Posterior vena cava (tissue), 2 donors: ENCODE measurements at places on chromosomes 2 and 18. TPM values are rescaled to one million over a fixed set of nuclear protein-coding genes. Genes with fewer than 3 reads are reported as not detected.
A peak's percentile ranks its signal among the peaks of the same experiment; 100 is the strongest.

- DNase-seq = peak; percentile 3
Measured at GRCh38 chr18:58496231-58496630, 132.7 kb downstream of the ALPK2 start.

DNA sequence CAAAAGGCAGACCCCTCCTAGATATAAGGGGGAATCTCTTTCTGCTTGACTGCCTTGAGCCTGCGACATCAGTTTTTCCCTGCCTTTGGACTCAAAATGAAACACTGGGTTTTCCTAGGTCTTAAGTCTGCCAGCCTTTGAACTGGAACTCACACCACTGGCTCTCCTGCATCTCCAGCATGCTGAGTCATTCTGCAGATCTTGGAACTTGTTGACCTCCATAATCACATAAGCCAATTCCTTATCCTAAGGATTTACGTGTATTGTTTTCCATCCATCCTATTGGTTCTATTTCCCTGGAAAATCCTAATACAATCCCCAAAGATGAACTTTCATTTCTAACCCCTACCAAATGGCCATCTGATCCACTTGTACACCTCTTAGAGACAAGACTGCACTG is 88.0 kb downstream of the AFF3 start:
- no peak for DNase-seq

- no peak for DNase-seq
Measured at GRCh38 chr2:218001629-218002028, 1.2 kb downstream of the TNS1 start.

GRCh38 chr2:202112041-202112440 is 39.0 kb downstream of the KIAA2012 start:
- DNase-seq = no peak

GRCh38 chr2:128615571-128615970 is 296.9 kb upstream of the HS6ST1 start:
- peak; percentile 73 for DNase-seq

DNA sequence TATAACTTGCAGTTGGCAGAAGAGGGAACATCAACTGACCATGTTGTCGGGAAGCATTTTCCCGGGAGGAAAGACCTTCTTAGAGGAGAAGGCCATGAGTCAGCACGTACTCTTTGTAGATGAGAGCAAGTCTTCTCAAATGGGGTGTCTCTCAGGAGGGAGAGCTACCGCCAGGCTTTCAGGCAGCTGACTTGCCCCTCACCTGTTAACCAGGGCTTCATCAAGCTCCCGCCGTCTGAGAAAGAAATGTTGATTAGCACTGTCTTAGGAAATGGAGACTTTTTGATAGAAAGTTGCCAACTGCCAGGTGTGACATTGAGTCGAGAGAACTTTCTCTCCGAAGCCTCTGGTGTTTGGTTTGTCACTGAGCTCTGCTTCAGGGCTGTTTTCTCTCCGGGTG is 196.1 kb downstream of the ZNF407 start:
- no peak for DNase-seq

DNA sequence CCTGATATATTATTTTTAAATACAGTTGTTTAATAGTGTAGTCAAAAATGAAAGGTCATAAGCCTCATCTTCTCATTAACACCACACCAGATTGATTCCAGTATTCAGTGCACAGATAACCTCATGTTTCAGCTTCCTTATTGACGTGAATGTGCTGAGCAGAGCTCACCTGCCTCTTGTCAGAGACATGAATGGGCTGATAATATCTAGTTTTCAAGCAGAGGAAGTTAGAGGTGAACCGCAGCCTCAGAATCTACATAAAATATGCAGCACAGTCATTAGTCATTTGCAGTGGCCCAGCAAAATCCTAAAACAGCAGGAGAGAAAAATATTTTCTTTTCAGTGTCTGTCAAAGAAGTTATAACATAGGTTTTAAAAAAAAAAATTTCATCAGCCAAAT is 216.2 kb downstream of the GBX2 start:
- no peak for DNase-seq

DNA sequence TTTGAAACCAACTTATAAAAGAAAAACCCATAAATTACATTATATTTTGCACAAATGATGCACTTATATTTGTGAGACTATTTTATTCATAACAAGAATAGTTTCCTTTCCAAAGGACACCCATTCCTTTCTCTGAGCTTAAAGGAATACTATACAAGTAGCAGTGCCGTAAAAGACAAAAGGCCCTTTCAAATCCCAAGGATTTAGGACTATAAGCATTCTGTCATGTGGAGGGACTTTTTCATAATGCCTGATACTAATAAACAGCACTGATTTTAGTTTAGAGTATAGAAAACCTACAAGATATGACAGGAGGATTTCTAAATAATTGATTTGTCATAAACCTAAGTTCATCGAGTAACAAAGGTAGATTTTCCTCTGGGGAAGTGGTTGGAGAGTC is 1134.2 kb upstream of the ZEB2 start:
- DNase-seq = no peak

DNA sequence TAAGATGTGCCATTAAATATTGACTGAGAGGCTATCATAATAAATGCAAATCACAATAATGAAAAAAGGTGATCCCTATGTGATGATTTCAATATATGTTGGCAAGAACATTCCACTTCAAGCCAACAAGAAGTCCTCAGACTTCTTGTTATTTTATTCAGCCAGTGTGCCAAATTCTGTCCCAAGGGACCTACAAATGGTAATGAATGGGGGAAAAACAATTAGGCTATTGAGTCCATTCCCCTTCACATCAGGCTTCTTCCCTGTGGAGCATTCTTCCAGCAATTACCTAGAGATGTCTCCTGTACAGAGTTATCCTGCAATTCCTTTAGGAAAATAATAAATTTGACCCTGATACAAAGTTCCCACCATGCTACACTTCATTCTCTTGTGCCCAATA is 144.4 kb downstream of the PIEZO2 start:
- no peak for DNase-seq

GRCh38 chr18:58196164-58196563 is 152.1 kb downstream of the NEDD4L start:
- DNase-seq = no peak

DNA sequence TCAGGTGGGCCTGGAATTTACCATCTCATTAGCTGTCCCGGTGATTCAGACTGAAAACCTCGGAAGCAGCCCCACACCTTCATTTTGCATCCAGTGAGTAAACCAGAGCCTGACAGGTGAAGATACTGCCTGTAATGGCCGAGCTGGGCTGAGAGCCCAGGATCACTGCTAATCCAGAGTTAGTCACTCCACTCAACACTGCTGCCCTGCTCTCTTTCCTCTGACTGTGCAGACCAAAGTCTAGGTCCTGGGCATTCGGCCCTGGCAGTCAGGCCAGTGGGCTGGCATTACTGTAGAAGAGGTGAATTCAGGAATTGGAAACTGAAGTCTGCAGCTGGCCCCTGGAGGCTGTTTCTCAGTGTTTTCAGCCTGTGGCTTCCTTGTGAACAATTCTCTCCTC is 44.3 kb downstream of the TMEM17 start:
- no peak for DNase-seq

DNA sequence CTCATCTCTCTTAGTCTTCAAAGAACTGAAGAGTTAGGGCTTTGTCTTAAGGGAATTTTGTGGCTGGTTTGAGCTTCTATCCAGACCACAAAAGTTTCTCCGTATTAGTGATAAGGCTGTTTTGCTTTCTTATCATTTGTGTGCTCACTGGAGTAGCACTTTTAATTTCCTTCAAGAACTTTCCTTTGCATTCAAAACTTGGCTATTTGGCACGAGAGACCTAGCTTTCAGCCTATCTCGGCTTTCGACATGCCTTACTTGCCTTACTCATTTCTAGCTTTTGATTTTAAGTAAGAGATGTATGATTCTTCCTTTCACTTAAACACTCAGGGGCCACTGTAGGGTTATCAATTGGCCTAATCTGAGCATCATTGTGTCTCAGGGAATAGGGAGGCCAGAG is 29.9 kb downstream of the HDHD2 start:
- no peak for DNase-seq

- no peak for DNase-seq
Measured at GRCh38 chr2:6442252-6442985, 423.3 kb downstream of the CMPK2 start.

- DNase-seq = no peak
Measured at GRCh38 chr2:58601017-58601416, 359.9 kb upstream of the FANCL start.

- DNase-seq = no peak
Measured at GRCh38 chr2:12718015-12718671, 1.4 kb downstream of the TRIB2 start.

DNA sequence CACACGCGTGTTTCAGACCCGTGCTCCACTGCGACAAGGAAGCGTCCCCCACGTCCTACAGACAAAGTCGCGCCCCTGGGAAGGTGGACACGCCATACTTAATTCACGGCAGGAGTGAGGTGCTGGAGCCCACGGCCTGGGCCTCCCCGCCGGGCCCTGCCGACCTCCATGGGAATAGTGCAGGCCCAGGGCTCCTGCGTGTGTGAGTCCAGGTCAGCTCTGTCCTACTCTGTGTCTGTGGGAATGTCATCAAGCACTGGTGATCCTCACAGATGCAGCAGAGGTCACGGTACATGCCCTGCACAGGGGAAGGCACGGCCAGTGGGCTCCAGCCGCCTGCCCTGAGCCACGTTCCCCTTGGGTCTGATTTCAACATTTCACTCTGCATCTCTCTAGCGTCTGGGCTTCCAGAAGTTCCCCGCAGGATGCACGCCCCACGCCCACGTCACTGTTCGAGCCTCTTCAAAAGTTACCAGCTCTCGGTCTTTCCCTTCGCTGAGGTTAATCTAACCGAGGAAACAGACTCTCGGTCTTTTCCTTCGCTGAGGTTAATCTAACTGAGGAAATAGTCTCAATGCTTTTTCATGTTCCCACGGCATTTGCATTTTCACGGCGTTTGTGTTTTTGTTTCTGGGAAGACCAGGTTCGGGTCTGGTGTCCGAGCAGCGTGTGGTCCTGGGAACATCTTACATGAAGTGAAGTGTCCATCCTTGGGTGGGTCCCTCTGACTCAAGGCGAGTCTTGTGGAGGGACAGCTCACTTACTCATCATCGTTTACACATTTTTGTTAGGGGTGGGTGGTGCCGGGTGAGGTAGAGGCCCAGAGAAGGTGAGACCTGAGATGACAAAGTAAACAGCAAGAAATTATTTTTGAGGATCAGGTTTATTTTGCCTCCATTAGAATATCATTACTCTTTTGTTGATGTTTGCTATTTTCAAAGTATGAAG is 157.3 kb upstream of the ALKAL2 start:
- DNase-seq = no peak

GRCh38 chr18:68426731-68427315 is 288.1 kb downstream of the TMX3 start:
- no peak for DNase-seq

- no peak for DNase-seq
Measured at GRCh38 chr18:6284300-6284699, 130.4 kb downstream of the L3MBTL4 start.

GRCh38 chr18:10928772-10929373 is 220.5 kb downstream of the PIEZO2 start:
- no peak for DNase-seq

DNA sequence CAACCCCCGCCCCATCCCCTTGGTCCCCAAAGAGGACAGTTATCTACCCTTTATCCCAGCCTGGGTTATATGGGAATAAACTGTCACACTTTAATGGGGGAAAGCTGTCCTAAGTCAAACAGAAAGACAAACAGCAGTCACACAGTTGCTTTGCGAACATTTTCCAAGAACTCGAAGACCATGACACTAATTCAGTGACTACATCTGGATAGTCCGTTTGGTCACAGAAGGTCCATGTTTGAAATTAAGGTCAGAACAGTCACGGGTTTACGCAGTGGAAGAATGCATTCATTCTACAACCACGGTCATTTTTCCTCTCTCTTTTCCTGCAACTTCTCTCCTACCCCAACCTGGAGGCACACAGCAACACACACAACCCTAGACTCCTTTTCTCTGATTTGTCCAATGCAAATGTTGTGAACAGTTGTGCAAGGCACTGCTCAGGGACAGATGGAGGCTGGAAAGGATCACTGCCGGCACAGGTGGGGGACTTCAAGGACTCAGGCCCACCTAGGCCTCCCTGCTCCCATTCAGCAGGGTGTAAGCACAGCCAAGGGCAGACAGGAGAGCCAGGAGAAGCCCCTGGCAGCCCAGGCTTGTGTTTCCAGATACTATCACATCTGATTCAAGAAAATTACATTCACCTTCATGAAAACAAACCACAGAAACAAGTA is 39.9 kb downstream of the ZNF516 start:
- no peak for DNase-seq

- no peak for DNase-seq
Measured at GRCh38 chr2:237269138-237269875, 144.7 kb downstream of the COL6A3 start.

- DNase-seq = no peak
Measured at GRCh38 chr2:57681650-57682049, 365.0 kb upstream of the VRK2 start.

- DNase-seq = no peak
Measured at GRCh38 chr2:55550368-55551102, 31.0 kb downstream of the CFAP36 start.

- no peak for DNase-seq
Measured at GRCh38 chr2:41728788-41729338, 319.0 kb upstream of the PKDCC start.

DNA sequence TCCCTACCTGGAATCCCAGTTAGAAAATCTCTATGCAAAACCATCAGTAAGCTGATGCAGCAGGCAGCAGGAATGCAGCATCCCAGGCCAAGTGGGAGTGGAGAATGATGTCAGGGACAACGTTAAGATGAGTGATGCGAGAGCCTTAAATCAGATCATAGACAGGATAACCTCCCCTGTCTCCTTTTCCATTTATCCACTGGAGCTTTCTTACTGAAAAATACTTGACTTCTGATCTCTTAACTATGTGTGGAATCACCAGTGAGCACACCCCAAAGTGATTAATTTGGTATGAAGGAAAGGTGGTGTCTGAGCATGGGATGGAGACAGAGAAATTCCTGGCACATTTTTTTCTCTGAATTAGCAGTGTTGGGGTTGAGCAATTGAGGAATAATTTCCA is 98.0 kb downstream of the RND3 start:
- no peak for DNase-seq

DNA sequence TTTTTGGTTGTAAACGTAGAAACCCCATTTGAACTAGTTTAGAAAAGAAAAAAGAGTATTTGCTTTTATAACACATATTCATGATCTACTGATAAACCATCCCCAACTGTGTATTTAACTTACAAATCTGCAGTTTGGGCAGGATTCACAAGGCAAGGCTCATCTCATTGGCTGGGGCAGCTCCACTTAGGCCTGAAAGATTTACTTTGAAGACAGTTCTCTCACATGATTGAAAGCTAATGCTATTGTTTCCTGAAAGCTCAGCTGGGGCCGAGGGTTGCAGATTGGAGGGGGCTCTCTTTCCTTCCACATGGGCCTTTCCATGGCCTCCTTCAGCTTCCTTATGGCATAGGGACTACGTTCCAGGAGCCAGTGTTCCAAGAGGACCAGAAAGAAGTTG is 47.4 kb downstream of the ARHGAP15 start:
- no peak for DNase-seq

GRCh38 chr2:228949831-228950230 is 321.3 kb downstream of the PID1 start:
- no peak for DNase-seq

CDH2 gene
- total RNA-seq = 12.0 TPM

FRZB gene
- 5.4 TPM for total RNA-seq

ZNF521 gene
- 29.0 TPM for total RNA-seq

BIRC6 gene
- 113 TPM for total RNA-seq

SIGLEC15 gene
- 0.46 TPM for total RNA-seq

STEAP3 gene
- total RNA-seq = 5.7 TPM

DRC1 gene
- not detected for total RNA-seq

OTX1 gene
- not detected for total RNA-seq

SOX11 gene
- total RNA-seq = not detected

GKN2 gene
- total RNA-seq = not detected

CD207 gene
- total RNA-seq = not detected

CXCR4 gene
- total RNA-seq = 8.3 TPM
